ENCODE measurements at places on chromosomes 5 and 9.
A peak's percentile ranks its signal among the peaks of the same experiment; 100 is the strongest.

DNA sequence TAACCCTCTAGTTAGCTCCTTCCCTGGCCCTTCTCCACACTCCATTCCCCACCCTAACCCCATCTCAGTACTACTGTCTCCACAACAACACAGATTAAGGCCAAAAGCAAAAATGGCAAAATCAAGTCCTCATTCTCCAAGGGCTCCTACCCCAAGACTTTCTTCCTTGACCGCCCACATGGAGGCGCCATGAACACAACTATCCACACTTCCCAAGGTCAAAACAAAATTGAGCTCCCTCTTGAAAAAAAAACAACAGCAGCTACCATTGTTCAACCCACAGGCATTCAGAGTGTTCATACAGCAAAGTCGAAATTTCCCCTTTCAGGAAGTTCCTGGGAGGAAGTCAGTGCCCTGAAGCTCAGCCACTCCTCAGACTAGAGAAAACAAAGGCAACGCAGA is 54.4 kb downstream of the GNAQ start:
- DNase-seq, result no peak

- no peak for DNase-seq
Measured at GRCh38 chr9:37262410-37262809, 142.0 kb downstream of the ZCCHC7 start.

DNA sequence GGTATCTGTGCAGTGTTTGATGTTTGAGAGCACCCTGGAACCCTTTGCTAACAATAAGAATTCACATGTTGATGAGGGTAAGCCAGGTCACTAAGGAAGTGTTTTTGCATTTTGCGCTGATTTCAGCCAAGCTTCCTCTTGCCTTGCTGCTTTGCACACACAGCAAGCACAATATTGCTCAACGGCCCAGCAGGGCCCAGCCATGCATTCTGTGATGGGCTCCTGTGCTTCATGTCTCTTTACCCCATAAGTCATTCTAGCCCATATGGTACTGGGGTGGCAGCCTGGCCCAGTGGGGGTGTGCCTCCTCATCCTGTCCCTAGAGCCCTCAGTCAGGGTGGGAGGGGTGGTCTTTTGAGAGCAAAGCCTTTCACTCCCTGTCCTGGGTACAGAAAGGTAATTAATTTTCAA is 481.3 kb downstream of the GADD45G start:
- DNase-seq, result no peak

DNA sequence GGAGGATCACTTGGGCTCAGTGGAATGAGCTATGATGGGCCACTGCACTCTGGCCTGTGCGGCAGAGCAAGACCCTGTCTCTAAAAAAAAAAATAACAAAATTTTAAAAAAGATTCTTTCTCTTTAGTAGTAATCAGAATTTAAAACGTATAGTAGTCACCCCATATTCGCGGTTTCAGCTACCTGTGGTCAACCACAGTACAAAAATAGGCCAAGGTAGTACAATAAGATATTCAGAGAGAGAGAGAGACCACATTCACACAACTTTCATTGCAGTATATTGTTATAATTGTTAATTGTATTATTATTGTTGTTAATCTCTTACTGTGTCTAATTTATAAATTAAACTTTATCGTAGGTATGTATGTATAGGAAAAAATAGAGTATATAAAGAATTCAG is 18.7 kb downstream of the INIP start:
- DNase-seq, result no peak

GRCh38 chr9:130112538-130113151 is 58.9 kb downstream of the GPR107 start:
- no peak for DNase-seq

DNA sequence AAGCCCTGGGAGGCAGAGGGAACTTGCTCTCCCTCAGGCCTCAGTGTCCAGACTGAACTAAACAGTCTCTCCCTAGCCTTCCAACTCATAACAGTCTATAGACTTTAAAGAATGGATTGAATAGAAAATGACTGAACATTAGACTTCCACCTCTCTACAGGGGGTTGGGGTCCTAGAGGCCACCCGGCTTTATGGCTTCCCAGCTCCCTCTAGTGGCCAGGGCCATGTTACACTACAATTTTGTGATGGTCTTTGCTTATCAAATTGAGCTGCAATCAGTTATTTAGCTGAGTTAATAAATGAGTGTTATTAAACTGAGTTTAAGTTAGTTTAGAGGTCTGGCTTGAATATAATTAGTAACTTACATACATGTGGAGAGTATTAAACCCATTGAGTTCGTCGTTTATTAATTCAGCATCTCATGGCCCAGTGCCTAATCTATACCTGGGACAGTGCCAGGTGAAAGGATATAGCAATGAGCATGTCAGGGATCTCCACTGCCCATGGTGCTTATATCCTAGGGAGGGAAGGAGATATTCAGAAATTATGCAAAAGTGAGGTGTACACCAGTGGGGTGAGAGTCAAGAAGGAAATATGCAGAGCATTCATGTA is 105.2 kb downstream of the SH3TC2 start:
- DNase-seq, result no peak

GRCh38 chr5:158407824-158408195 is 548.9 kb upstream of the CLINT1 start:
- DNase-seq, result no peak

DNA sequence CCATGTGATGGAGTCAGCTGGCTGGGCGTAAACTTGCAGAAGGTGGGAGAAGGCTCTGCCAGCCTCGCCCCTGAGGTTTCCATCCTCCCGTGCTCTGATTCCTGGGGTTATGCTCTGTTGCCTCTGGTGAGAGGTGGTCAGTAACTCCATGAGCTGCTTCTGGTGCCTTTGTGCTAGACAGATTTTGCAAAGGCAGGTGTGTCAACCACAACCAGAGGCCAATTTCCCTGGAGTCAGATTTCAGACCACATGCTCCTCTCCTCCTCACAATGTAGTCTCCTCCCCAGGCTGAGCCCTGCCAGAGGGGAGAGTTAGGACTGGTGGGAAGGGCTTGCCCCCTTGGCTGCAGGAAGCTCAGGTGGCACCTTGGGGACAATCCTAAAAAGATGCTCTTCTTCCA is 38.8 kb upstream of the TENT4A start:
- peak; percentile 31 for DNase-seq

DNA sequence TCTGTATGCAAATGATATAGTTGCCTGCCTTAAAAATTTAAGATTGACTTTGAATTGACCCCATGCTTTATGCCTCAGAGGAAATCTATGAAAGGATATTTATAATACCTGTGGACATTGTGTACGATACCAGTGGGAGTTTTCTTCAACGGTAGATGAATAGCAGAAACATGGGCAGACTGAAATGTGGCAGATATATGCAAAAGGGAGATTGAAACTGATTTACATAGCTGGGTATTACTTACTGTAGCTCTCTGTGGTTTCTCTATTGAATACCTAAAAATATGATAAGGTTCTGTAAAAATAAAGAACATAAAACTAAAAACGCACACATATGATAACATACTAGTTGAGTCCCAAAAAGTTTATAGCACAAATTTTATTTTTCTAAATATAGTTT is 345.2 kb upstream of the PCSK5 start:
- no peak for DNase-seq

DNA sequence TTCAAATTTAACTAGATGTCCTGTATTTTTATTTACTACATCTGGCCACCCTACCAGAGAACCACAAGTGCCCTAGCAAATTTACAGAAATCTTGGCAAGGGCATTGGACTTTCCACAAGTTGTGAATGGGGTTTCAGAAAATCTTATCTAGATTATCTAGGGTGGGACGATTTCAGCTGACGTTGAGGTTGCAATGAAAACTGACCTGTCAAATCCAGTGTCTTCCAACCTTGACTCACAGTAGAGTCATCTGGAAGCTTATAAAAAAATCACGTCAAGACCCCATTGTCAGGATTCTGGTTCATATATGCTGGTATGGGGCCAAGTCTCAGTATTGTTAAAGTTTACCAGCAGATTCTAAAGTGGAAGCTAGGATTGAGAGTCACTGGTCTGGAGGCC is 109.6 kb upstream of the ACTBL2 start:
- no peak for DNase-seq

DNA sequence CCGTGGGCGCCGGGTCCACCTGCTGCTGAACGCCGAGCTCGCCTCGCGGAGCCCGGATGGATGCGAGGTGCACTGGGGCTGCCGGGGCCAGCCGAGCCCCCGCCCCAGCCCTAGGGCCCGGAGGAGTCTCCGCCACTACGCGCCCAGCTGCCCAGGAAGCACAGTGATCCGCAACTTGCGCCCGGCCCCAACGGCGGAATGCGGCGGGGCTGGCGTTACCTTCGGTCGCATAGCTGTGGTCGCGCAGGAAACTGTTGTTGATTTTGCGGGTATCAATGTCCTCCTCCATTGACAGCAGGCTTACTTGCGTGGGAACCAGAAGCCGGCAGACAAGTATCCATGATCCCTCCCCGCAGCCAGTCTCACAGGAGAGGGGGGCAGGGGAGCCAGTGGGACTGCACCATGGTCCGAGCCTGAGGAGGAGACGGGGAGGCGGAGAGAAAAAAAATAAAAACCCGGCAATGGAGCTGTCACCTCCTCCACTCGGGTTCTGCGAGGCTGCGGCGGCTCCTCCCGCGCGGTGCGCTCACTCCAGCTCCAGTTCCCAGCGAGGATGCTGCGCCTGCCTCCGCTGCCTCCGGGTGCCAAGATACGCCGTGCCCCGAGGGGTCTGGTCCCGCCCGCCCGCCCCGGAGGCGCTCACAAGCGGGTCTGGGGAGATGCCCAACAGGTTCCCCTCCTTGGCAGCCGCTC is 628 bp downstream of the PPP2R2B start:
- no peak for DNase-seq

DNA sequence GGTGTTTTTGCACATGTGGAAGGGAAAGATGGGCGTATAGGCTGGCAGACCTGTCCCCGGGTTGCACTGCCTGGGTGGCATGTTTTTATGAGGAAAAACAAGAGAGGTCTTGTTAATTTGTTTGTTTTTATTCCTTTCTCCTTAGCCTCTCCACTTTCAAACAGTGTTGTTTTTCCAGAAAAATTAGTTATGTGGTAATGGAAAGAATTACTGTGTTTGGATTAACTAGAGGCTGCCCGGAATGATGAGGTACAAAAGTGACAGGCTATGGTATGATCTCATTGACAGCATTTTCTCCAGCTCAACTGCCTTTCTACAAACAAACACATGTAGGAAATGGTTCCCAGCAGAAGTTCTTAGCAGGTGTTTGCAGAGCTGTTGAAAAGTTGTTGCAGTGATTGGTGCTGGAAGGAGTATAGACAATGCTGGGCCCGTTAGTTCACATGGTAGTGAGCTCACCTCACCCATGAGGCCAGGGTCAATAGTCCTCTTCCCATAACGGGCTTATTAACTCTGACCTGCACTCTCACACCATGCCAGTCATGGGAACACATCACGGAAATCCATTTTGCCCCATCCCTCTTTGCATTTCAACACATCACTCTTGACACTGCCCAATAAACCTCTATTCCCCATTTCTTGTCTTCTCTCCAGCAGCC is 111.3 kb upstream of the SAP30L start:
- no peak for DNase-seq

- no peak for DNase-seq
Measured at GRCh38 chr9:137453643-137454081, 5.5 kb downstream of the NSMF start.

DNA sequence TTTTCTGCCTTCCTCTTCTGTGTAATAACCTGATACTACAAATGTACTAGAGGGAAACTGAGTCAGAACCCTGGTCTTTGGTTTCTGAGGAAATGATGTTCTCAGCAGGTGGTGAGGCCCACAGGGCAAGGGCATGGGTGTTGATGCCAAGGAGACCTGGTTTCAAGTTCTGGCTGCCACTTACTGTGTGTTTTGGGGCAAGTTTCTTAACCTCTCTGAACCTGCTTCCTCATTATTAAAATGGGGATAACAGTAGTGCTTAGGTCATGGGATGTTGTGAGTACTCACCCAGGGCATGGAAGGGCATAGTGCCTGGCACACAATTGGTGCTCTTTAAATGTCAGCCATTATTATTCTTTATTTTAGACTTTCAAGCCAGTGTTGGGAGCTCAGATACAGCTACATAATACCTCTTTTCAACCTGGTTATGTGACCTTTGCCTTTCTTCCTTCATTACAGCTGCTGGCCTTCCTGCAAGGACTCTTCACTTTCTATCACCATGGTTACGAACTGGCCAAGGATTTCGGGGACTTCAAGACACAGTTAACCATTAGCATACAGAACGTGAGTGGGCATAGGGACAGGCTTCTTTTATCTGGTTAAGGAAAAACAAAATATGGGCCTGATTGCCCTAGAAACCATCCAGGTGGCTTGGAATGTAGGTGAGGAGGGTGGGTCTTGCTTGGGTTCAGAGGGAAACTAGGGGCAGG is 131.5 kb downstream of the ARHGAP26 start:
- no peak for DNase-seq

GRCh38 chr5:178777520-178777919 is 47.1 kb upstream of the ZNF354A start:
- no peak for DNase-seq

- no peak for DNase-seq
Measured at GRCh38 chr9:131693651-131694597, 46.0 kb downstream of the RAPGEF1 start.
